ENCODE measurements at places on chromosomes 6 and 20.

DNA sequence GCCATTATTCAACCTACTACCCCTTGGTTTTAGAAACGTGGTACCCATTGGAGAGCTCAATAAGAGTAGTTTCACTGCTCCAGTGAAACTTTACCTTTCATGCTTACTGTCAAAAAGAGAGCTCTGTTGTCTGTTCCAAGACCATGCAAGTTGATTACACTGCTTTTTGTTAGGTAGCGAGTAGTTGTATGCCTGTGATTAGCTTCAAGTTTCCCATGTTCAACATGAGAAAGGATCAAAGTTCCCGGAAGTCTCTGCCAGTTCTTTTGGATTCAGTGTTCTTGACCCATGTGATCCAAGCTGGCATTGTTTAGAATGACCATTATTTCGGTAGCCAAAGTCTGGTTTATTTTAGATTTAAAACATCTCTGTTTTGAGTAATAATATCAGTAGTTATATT, 107.1 kb downstream of the ZFAND3 start:
- ATAC-seq, result no peak

DNA sequence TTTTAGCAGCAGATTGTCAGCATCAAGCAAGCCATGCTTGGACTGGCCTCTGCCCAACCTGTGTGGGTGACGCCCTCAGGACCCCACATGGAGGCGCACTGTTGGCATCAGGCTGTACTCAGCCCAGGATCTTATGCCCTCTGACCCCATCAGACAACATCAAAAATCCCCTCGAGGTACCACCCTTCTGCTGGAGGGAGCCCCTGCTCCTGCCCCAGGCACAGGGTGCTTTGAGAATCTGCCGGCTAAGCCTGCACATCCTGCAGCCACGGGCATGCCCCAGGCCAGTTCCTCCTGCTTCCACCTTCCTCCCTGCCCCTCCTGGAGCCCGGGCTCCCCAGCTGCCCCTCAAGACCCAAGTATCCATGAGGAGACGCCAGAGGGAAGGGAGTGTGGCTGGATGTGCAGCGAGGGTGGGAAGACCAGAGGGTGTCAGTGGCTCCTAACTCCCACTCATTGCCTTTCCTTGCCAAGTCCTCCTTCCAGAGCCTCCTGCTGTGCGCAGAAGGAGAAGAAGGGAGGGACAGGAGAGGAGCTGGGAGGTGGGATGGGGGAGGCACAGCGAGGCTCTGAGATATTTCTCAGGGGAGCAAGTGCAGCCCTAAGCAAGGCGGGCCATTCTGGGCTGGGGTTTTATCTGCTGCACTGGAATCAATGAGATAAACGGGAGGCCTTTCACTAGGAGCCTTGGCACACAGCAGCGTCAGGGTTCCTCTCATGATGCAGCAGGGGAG, 77.4 kb upstream of the CST7 start:
- ATAC-seq, result no peak

GRCh38 chr6:88520445-88520844, 354.3 kb upstream of the CNR1 start:
- ATAC-seq, result no peak

GRCh38 chr6:100121854-100122609, 128.0 kb upstream of the MCHR2 start:
- no peak for ATAC-seq

GRCh38 chr6:45500924-45501816, 123.4 kb upstream of the SUPT3H start:
- no peak for ATAC-seq

GRCh38 chr6:150977281-150977680, 111.8 kb downstream of the MTHFD1L start:
- no peak for ATAC-seq

GRCh38 chr20:50590348-50590664, 80.1 kb downstream of the PTPN1 start:
- ATAC-seq, result no peak

GRCh38 chr6:157045831-157046454, 268.8 kb downstream of the ARID1B start:
- ATAC-seq, result peak; percentile 18

- no peak for ATAC-seq
These were observed 973 bp upstream of the BRD2 start for GRCh38 chr6:32967151-32968091.

DNA sequence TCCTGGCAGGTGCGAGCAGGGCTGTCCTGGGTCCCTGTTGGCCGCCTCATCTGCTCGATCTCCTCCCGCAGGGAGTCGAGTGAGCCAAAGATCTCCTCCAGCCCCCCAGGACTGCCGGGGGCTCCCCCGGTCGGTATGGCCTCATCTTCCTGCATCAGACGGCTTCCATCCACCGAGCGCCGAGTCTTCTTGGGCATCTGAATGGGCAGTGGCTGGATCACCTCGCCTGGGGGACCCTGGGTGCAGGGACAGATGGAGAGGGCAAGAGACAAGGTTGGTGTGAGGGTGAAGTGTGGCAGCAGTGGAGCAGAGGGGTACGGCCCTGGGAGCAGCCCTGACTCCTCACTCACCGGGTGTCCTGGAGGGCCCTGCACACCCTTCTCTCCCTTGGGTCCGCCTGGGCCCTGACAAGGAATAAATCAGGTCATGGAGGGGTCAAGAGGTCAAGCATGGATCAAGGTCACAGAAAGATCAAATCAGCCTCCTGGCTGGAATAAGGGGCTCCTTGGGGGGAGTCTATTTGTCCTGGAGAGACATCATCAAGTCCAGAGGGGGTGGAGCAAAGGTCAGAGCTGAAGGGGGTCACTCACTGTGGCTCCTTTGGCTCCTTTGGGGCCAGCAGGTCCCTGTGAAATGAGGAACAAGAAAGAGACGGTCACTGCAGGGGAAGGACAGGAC, 26.5 kb downstream of the COL11A2 start:
- no peak for ATAC-seq

- peak; percentile 62 for ATAC-seq
These were observed 8.6 kb downstream of the NKX2-2 start for GRCh38 chr20:21505161-21505809.

DNA sequence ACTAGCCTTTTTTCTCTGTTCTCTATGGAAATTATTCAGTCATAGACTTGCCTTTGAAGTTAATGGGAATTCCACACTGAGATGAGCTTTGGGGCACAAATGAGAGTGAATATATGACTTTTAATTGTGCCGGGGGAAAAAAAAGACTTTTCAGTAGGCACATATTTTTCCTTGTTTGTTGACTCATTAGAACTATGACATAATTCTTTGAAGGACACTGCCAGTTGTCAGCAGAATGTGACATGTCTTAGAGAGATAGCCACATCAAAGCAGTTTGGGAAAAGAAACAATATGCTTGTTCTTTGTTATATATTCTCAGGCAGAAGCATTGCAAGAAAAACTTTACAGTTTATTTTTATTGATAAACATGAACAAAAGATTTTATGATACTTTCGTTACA, 138.3 kb downstream of the COL9A1 start:
- ATAC-seq, result no peak

GRCh38 chr6:53431704-53432103, 83.0 kb upstream of the ELOVL5 start:
- ATAC-seq, result no peak

DNA sequence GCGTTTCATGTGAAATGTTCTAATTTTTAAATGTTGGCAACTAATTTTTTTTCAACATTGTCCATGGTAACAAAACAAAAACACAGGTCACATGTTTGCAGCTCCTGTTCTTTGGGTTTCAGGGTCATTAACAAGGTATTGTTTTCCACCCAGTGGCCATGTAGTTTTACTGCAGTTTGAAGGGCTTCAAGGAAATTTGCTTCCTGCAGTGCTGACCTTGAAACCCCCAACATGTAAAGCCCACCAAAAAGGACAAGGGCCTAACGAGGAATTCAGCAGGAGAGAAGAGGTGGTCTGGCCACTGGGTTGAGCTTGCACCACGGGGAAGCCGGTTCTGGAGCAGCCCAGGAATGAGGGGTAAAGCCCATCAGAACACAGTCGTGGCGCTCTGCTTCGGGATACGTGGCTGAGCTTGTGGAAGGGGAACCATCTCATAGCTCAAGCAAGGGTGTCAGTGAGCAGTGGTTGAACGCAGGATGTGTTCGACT, 13.9 kb upstream of the KLHL31 start:
- no peak for ATAC-seq

DNA sequence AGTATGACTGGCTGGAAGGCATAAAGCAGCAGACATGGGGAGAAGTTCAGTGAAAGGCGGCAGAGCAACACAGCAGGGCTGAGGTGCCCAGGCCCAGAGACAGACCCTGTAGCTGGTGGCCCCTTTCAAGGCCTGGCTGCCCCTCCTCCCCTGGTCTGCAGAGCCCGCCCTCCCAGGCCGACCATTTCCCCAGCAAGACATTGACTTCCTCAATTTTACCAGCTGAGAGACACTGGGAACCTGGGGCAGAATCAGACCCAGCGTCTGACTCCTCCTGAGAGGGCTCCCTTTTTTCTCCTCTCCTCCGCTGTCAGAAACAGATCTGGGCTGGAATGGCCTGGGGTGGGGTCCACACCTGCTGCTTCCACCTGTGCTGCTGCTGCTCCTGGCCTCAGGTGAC, at the start of gene TREML4:
Gene TREML4, plus strand, starts transcription at position 254 of the 400 bp plus-strand sequence. Its CDS starts 79 bp downstream, at position 333.
- no peak for ATAC-seq

GRCh38 chr6:9272671-9273070, 837.3 kb upstream of the SLC35B3 start:
- ATAC-seq, result no peak

DNA sequence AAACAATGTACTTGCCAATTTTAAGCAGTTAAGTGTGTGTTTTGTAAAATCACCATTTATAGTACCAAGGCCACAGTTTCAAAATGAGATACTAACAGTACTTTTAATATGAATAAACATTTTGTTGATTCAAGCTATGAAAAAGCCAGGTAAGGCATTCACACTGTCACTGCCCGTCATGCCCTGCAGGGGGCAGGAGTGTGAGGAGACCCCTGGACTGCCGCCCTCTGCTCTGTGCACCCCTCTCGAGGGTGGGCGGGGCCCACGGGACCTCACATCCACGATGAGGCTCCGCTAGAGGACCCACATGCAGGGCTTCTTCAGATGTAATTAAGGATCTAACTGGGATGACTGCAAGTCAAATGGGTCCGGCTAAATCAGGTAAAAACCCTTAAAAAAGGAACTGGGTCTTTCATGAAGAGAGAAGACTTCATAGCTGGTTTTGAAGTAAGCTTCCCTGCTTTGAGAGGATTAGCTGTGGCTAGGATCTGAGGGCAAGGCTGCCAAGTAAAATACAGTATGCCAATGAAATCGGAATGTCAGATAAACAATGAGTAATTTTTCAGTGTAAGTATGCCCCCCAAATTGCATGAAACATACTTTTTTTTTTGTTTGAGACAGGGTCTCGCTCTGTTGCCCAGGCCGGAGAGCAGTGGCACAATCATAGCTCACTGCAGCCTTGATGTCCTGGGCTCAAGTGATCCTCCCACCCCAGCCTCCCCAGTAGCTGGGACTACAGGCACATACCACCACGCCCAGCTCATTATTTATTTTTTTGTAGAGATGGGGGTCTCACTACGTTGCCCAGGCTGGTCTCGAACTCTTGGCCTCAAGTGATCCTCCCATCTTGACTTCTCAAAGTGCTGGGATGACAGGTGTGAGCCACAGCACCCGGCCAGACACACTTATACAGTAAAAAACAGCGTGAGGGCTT, 18.7 kb downstream of the DIDO1 start:
- no peak for ATAC-seq

DNA sequence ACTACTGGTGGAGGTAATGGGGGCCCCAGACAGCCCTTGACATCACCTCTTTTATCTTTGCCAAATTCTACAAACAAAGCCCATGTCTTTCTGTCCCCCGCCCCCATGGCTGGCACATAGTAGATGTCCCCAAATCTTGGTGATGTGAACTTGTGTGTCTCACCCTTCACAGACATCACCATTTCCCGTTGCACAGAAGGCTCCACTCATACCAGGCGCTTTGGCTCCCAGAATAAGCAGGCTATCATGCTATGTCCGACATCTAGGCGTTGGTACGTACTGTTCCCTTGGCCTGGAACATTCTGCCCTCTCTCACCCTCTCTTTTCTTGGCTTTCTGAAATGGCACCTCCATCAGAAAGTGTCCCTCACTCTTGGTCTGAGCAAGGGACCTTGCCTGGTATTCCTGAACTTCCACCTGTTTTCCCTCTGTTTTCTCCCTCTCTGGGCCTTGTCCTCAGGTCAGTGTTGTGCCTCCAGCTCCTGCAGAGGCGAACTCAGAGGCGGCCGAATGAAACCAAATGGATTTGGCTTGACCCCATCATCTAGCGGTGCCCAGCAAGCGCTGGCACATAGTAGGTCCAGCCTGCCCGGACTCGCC, 968 bp upstream of the CCN5 start:
- ATAC-seq, result peak; percentile 29

DNA sequence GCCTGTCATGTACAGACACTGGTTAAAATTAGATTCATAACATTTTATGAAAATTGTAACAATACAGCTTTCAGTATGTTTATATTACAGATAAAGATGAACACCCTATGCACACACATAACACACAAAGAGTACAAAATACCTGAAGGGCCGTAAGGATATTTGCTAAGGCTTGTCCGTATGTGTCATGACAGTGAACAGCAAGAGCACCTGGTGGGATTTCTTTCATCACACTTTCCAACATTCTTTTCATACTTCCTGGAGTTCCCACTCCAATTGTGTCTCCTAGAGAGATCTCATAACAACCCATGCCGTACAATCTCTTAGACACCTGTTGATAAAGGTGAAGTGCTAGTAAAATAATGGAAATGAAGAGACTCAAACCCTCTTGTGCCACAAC, 83.7 kb downstream of the HMGCLL1 start:
- no peak for ATAC-seq

- ATAC-seq, result peak; percentile 37
These were observed 53.8 kb downstream of the ABHD12 start for GRCh38 chr20:25336561-25337422.

DNA sequence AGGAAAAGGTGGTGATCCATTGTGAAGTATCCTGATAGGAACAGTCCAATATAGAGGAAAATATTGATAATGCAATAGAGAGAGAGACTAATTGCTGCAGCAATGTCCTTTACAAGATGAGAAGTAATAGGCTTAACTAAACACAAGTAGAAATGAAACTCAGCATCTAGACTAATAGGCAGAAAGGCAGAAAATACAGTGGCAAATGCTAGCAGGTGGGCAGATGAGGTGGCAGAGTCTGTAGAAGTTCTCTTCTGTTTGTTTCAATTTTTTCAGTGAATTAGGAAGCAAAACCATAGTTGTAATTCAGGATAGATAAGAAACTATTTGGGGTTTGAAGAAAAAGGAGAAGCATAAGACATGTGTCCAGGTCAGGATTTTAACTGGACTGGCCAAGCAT, 236.7 kb upstream of the HS3ST5 start:
- no peak for ATAC-seq

Data from motor neuron (in vitro differentiated cells).